ENCODE measurements at places on chromosomes 6 and 20.

GRCh38 chr6:129446272-129447197 is 263.4 kb downstream of the ARHGAP18 start:
- no peak for DNase-seq

DNA sequence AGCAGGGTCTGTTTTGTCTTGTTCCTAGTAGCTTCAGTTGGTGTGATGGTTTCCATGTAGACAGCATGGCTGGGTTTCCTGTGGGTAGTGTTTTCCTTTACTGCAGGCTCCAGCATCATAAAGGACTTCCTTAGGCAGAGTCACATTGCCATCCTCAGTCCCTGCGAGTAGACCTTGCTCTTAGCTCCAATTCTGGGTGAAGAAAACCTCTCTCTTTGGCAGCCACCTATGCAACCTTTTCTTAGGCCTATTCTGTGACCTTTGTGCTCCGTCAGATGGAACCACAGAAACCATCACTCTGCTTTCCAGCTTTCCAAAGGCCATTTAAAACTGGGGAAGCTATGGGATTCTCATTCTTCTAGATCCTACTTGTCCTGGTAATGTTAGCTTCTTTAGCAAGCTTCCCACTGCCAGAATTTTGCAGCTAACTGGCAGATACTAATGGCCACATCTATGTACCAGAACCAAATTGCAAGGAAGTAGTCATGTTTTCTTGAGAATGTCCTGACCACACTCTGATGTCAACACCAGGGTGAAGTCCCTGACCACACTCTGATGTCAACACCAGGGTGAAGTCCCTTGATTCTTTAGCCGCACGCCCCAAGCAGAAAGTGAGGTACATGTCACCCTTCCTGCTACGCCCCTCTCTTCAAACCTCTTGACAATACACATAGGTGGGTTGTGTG is 646.6 kb upstream of the HS3ST5 start:
- no peak for DNase-seq

DNA sequence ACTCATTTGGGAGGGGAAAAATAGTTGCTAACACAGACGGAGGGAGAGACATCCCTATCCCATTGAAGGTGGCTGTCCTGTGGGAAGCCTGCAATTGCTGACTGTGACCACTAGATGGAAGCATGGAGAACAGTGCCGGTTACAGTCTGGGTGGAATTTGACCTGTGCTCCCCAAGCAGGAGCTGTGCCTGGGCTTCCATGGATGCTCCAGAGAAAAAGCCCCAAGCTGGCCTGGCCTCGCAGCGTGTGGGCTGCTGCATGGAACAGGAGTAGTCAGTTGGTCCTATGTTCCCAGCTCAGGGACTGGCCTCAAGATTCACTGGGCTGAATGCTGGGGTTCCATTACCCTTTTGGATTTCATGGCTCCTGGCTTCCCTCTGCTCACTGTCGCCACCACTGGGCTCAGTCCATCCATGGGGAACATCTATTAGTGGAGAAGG is 116.3 kb upstream of the CHD6 start:
- DNase-seq = no peak

- no peak for DNase-seq
These were observed 69.8 kb downstream of the DZANK1 start for GRCh38 chr20:18397030-18397429.

GRCh38 chr6:24330137-24330732 is 27.6 kb downstream of the DCDC2 start:
- no peak for DNase-seq

DNA sequence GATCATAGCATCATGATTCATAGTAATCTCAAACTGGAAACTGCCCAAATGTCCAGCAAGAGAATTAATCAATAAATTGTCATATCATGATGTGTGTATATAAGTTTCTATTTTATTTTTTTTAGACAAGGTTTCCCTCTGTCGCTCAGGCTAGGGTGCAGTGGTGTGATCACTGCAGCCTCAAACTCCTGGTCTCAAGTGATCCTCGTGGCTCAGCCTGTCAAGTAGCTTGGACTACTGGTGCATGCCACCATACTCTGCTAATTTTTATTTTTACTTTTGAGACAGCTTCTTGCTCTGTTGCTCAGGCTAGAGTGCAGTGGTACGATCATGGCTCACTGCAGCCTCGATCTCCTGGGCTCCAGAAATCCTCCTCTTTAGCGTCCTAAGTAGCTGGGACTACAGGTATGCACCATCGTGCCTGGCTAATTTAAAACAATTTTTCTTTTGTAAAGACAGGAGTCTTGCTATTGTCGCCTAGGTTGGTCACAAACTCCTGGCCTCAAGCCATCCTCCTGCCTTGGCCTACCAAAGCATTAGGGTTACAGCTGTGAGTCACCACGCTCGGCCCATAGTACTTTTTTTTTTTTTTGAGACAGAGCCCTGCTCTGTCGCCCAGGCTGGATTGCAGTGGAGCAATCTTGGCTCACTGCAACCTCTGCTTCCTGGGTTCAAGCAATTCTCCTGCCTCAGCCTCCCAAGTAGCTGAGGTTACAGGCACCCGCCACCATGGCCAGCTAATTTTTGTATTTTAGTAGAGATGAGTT is 8.7 kb upstream of the ATRN start:
- DNase-seq = no peak

DNA sequence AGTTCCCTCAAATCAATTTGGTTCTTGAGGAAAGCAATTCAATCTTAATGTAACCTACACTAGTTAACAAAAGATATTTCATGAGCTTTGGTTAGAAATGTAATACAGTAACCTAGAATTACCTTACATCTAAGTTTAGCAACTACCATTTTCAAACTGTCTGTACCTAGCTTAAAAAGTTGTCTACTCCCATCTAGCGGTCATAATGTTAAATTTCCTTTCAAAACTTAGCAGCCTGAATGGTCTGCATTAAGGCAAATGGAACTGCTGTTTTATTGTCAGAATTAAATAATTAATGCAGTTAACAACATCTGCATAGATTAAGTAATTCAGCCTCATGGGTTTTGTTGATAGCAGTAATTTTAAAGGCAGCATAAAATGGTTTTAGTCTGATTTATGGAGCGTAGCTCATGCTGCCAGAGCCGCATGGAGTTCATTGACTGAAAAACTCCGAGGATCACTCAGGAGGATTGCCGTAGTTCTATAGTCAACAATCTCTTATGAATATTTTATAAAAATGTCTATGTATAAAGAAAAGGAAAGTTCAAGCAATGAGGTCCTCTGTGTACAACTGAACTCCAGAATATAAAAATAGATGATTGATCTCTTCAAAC is 485.4 kb upstream of the MANEA start:
- DNase-seq = no peak

GRCh38 chr6:34926655-34927054 is 37.6 kb downstream of the ANKS1A start:
- DNase-seq = no peak

DNA sequence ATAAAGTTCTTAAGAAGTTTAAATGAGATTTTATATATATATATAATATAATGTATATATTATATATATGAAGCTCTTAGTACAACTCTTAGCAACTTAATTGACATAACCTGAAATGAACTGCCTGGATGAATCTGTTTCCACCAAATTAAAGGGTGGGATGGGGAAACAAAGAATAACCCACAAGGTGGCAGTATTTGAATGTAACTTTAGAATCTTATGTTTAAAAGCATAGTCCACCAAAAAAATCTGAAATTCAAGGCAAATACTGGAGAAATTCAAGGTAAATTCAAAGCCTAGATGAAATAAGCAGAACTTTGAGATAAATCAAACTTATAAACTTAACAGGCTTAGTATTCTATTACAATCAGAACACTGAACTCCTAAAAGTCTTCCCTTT is 4.4 kb upstream of the IBTK start:
- no peak for DNase-seq

DNA sequence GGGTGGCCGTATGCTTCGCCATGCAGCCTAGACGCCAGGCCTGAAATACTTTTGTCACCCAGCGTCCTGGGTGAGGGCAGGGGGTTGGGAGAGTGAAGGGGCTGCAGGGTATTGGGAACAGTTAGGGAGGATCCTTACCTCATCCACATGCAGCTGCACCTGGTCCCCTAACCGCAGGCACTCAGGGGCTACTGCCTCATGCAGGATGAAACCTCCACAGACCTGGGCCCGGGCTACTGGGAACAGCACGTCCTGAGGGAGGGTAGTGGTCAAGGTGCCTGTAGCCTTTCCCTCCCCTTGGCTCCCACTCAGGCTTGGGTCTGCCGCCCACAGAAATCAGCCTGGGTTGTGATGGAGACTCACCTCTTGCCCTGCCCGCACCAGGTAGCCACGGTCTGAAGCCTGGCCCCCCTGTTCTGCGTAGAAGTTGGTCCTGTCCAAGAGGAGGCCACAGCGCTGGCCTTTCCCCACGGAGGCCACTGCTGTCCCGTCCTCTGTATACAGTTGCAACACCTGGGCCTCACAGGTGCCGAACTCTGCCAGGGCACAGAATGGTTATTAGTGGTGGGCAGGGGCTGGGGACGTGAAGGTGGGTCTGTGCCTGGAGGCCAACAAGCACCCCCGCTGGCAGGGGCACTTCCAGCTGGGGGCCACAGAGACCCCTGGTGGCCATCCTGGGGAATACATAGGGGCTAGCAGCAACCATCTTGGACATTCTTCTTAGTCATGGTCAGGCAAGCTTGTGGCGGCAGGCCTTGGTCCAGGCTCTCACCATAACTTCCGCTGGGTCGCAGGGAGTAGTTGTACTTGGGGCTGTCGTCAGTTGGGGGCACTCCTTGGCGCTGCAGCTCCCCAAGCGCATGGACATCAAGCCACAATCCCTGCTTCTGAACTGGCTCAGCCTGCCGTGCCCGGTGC is 8.6 kb downstream of the AARS2 start:
- no peak for DNase-seq
